Left kidney (tissue), 8 donors: ENCODE measurements at places on chromosomes 7 and 10. TPM values are rescaled to one million over a fixed set of nuclear protein-coding genes. Genes with fewer than 3 reads are reported as not detected.

- no peak for DNase-seq
Observed at GRCh38 chr10:101670635-101671034, 24.3 kb downstream of the FBXW4 start.

GRCh38 chr10:77887631-77888355 is 38.8 kb downstream of the DLG5 start:
- no peak for DNase-seq

GRCh38 chr7:44175730-44176129 is 13.5 kb downstream of the GCK start:
- DNase-seq, result no peak

AMPH gene
- 20.0 TPM for polyA plus RNA-seq

DNA sequence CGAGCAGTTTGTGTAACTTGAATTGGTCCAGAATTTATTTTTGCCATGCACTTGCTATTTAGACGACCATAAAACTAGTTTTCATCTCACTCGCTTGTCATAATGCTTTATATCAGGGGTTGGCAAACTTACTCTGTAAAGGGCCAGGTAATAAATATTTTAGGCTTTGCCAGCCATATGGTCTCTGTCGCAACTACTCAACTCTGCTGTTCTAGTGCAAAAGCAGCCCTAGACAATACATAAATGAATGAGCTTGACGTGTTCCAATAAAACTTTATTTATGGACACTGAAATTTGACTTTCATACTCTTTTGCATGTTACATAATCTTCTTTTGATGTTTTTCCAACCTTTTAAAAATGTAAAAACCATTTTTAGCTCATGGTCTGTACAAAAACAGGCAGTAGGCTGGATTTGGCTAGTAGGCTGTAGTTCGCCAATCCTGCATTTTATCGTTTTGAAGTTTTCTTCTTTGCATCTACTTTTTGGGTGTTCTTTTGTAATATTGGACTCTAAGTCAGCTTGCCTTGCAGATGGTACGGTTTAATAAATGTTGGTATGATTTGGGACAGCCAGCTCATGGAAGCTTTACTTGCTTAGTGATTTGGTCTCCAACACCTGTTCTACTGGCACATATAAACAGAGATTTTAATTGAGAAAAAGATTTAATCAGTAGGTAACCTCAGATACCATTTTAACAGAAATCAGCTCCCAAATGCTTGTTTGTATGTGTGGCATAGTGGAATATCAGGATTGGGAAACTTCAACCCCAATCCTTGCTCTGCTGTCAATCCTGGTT is 25.6 kb downstream of the SND1 start:
- no peak for DNase-seq

DNA sequence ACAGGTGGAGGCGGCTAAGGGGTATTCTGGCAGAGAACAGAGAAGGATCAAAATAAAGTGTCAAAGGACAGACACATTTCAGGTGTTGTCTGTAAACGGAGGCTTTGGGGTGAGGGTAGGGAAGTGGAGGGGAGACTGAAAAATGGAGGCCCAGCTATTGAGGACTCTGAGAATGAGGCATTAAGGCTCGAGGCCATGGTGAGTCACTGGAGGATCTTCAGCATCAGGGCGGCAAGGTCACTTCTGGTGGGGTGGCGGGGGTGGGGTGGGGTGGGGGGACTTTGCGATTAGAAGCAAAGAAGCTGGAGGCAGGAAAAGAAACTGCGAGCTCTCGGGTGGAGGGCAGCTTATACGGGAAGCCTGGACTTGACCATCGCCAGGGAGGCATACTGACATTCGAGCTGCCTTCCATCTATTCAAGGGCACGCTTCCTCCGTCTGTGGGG is 58.4 kb upstream of the PCGF5 start:
- DNase-seq, result no peak

DNA sequence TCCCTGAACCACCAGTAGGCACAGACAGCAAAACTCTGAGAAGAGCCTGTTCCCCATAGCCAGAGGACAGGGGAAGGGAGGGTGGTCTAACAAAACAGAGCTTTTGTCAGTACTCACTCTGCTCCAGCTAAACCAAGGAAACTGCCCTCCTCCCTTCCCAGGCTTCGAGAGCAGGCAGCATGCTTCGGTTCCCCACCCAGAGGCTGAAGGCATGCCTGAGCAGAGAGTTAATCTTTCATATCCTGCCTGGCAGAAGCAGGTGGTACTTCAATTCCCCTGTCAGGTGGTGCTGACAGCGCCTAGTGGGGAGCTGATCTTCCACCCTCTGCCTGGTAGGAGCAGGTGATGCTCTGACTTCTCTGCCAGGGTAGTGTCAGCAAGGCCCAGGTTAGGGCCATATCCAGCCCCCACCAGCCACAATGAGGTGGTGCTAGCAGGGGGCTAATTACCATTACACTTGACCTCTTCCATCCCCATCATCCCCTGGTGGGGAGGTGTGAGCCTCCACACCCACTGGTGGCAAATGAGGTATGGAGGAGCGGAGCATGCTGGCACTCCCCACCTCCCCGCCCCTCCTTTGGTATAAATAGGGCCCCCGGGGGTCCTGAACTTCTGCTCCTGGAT is 35.1 kb downstream of the SDK1 start:
- DNase-seq, result no peak

DNA sequence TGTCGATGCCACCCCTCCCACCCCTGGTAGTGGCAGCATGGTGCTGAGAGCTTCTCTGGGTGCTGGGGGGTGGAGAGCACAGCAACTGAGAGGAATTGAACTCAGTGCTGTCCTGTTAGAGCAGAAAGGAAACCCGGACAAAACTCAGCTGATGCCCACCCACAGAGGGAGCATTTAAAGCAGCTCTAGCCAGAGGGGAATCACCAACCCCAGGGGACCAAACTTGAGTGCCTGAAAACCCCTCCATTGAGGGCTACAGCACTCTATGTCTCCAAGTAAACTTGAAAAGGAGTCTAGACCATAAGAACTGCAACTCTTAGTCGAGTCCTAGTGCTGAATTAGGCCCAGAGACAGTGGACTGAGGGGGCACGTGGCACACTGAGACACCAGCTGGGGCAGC is 16.8 kb upstream of the FOXI2 start:
- DNase-seq, result no peak
